ENCODE measurements at places on chromosomes 4 and X. TPM values are rescaled to one million over a fixed set of nuclear protein-coding genes. Genes with fewer than 3 reads are reported as not detected.

Gene FAM9C
- not detected for total RNA-seq

Gene MCF2
- not detected for total RNA-seq

Gene DUX4
- not detected for total RNA-seq

Gene CXCL3
- not detected for total RNA-seq

Gene TLR2
- not detected for total RNA-seq

Gene HERC5
- total RNA-seq: 19.4 TPM

Gene PABPC1L2A
- not detected for total RNA-seq

Gene GUCY1A1
- total RNA-seq: 29.0 TPM

Gene UFSP2
- total RNA-seq: 55.8 TPM

Gene GC
- total RNA-seq: not detected

Gene TMSB15A
- total RNA-seq: 2.1 TPM

Gene CCNB3
- total RNA-seq: not detected

Gene CLDN22
- total RNA-seq: not detected

Gene RGN
- total RNA-seq: not detected

Gene IL1RAPL2
- total RNA-seq: not detected

Gene SHROOM3
- total RNA-seq: 66.0 TPM

Gene KLHL5
- total RNA-seq: 91.7 TPM

Gene FRAS1
- not detected for total RNA-seq

Gene AGTR2
- not detected for total RNA-seq

Gene ZNF732
- 0.55 TPM for total RNA-seq

Gene CLDN34
- not detected for total RNA-seq

Gene C4orf50
- not detected for total RNA-seq

Gene ARR3
- total RNA-seq: not detected

Gene EMD
- total RNA-seq: 49.8 TPM

Gene FGG
- total RNA-seq: not detected

Gene FBXW7
- 45.2 TPM for total RNA-seq

Gene TRIM2
- 0.62 TPM for total RNA-seq

Gene RNF175
- total RNA-seq: not detected

All from G401 (cell line).